ENCODE measurements at places on chromosomes 2 and 18. TPM values are rescaled to one million over a fixed set of nuclear protein-coding genes. Genes with fewer than 3 reads are reported as not detected.

The C2orf66 gene
- total RNA-seq: not detected

The NR4A2 gene
- total RNA-seq: 2.8 TPM

The HOXD1 gene
- not detected for total RNA-seq

The PSMA8 gene
- 1.7 TPM for total RNA-seq

The NPHP1 gene
- 1.3 TPM for total RNA-seq

The CENPO gene
- total RNA-seq: 7.1 TPM

The ILKAP gene
- 100 TPM for total RNA-seq

The NAT8 gene
- not detected for total RNA-seq

The ABCA12 gene
- not detected for total RNA-seq

The DAPL1 gene
- not detected for total RNA-seq

The SPHKAP gene
- not detected for total RNA-seq

The FAP gene
- total RNA-seq: not detected

The MTLN gene
- 35.1 TPM for total RNA-seq

The STARD7 gene
- 87.5 TPM for total RNA-seq

The TUBA3D gene
- total RNA-seq: not detected

The SF3B6 gene
- 55.8 TPM for total RNA-seq

The SLC23A3 gene
- 3.3 TPM for total RNA-seq
